ENCODE measurements at places on chromosomes 6 and 20.

DNA sequence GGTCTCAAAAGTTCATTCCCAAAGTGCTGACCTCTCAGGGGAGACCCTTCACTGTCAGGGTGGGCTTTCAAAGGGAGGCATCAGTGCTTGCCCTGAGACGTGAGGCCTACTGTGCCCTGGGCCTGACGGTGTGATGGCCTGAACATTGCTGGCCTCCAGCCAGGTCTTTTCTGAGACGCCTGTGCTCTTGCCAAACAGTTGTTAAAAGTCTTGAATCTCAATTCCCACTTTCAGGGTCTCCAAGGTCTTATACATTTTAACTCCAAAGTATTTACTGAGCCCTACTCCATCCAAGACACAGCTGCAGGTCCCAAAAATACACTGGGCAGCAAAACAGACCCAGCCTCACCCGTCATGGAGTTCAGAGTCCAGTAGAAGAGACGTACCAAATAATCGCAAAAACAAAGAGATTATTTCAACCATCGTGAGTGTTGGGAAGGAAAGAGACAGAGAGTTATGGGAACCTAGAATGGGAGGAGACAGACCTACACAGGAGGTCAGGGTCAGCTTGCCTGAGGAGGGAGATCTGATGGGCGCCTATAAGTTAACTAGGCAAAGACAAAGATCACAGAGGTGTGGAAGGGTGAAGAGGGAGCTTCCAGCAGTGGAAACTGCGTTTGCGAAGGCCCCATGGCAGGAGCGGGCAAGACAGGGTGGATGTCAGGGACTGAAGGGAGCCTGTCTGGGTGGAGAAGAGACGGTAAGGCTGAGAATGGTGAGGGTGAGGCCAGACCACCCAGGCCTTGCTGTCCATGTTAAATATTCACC lies 446.3 kb downstream of the PREX1 start:
- DNase-seq, result no peak

GRCh38 chr6:166578536-166579236 lies 7.8 kb downstream of the RAMACL start:
- DNase-seq, result no peak

DNA sequence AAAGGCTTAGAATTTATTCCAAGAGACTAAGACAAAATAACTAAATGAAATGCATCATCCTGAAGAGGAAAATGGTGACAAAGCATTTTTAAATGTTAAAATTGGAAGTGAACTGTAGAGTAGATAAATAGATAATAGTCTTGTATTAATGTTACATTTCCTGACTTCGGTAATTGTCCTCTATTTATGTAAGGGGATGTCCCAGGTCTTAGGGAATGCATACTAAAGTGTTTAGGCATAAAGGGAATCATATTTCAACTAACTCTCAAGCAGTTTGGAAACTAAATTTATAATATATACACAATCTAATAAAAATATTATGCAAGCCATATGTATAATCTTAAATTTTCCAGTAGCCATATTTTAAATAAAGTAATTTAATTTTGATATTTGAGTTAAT lies 159.3 kb downstream of the WDR27 start:
- no peak for DNase-seq

- peak; percentile 75 for DNase-seq
Observed at GRCh38 chr6:131250122-131250521, 114.9 kb downstream of the AKAP7 start.

- no peak for DNase-seq
Observed at GRCh38 chr6:34316431-34317171, 67.8 kb upstream of the SMIM29 start.

GRCh38 chr20:62774762-62775161 lies 21.5 kb upstream of the MRGBP start:
- no peak for DNase-seq

- DNase-seq, result no peak
Observed at GRCh38 chr6:99606656-99607415, at the start of gene PRDM13. TSS of gene PRDM13 (plus strand) at chr6:99606833. CDS start at chr6:99607035, 202 bp downstream.

DNA sequence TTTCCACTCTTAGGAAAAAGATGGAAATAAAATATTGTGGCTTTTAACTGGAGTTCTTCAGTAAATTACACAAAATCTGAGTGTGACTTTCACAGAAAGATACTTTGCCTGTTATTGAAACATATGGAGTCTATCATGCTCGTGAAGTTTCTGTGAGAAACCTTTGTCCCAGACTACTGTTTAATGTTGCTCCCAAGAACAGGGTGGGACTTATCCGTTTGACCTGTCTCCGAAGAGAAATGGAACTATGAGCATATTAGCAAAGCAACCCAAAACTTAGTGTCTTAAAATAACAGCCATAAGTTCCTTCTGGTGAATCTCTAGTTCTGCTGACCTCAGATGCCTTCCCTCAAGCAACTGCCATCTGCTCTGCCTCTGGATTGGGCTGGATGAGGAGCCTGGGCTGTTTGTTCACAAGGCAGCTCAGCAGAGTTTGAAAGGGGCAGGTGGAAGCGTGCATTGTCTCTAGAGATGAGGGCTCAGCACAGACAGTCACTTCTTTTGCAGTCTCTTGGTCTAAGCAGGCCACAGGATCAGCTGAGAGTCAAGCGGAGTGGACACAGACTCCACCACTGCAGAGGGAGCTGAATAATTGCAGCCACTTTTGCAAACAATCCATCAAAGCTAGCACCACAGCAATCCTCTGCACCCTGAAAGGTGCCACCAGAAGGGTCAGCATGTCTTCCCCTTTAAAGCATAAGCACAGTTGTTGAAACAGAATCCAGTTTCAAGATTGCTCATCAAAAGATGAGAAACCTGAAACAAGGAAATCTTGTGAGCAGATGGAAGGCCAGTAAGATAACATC lies 52.8 kb downstream of the MYB start:
- DNase-seq, result no peak

- DNase-seq, result no peak
Observed at GRCh38 chr20:1563598-1563997, 6.1 kb upstream of the SIRPD start.

- no peak for DNase-seq
Observed at GRCh38 chr6:34834789-34835518, 43.1 kb downstream of the BLTP3A start.

- DNase-seq, result no peak
Observed at GRCh38 chr6:63584125-63584514, 11.8 kb downstream of the LOC128125822 start.

- DNase-seq, result no peak
Observed at GRCh38 chr6:136960781-136961180, 38.7 kb downstream of the SLC35D3 start.

- no peak for DNase-seq
Observed at GRCh38 chr20:1949347-1950100, 44.3 kb downstream of the PDYN start.

DNA sequence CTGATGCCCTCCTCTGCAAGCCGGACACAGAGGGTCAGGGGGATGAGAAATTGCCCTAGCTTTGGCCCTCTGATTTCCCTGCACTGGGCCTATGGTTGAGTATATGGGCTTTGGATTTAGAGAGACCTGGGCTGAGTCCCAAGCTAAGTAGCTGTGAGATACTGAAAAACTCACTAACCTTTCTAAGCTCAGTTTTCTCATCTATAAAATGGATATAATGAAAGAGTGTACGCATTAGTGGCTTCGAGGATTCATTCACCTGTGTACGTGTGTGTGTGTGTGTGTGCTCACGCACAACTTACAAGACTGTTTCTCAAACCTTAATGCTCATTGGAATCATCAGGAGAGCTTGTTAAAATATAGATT lies 12.7 kb upstream of the RBPJL start:
- no peak for DNase-seq

DNA sequence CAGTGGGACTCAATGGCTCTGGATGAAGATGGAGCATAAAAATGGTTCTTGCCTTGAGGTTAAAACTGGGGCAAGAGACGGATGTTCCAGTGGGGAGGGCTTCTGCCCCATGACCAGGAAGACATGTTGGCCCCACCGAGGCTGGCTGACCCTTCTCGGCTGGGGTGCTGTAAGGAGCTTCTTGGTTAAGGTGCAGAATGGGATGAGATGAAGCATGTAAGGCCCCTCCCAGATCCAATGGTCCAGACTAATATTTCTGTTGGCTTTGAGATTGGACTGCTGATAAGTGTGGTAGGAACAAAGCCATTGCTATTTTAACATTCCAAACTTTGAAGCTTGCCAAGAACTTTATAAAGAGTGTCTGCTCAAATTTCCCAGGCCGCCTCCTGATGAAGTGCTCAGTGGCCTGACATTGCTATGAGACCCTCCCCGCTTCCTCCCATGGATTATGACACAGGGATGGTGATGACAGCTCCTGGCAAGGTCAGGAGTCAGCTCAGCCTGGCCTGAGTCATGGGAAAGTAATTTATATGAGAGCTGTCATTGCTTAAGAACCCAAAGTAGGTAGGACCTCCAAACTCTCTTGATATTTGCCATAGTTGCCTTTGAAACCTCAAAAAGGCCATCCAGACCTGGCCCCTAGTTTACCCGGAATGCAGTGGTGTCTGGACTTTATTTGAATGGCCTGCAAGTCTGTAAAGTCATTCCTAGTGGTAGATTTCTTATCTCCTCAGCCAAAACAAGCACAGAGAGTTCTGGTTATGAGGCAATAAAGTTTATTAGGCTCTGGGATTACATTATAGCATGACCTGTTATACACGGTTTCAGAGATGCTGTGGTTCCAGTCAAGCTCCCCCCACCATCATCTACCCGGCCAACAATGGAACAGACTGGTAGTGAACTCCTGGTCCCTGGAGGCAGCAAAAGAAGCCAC lies 55.2 kb downstream of the TGM2 start:
- peak; percentile 79 for DNase-seq

DNA sequence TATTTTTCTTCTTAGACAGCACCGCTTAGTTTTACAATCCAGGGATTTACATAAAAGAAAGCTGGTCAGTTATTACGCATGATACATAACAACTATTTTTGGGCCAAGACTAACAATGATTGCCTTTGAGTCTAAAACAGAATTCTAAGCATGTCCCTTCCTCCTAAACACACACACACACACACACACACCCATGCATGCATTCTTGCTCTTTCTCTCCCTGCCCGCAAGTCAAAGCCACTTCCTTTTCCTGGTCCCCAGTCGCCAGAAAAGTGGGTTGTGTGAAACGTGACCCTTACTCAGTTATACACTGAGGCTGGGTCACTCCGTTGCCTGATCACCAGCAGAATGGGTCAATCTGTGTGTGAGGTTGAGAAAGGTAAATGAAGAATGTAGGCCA lies 31.4 kb downstream of the FYN start:
- DNase-seq, result no peak

DNA sequence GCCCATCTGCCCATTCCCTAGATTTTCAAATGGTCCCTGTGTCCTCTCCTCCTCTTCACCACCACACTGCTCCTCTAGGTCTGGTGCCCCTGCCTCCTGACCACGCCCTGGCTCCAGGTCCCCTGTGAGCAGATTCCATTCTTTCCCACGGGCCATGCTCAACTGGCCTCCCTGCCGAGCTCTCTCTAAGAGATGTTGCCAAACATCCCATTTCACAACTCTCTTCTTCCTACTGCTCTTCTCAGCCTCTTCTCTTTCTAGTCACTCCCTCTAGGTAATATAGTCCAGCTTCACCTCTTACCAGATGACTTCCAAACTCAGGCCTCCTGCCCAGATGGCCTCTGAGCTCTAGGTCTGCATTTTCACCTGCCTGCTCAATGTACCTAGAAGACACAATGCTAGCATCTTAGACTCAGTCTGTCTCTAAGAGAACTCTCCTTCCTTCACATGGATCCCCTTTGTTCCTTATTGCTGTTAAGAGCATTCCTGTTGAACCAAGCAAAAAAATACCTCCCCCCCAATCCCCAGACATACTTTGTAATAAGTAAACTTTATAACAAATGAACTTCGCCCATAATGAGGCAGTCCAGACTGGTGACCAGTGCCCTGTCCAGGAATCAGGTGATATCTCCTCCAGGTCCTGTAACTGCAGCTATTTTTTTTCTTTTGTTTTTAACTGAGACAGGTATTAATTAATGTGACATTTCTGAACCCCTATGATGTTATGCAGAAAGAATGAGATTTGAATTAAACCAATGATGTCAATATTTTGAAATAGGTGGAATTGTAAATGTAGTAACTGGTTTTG lies 79.0 kb downstream of the LYRM4 start:
- DNase-seq, result no peak

DNA sequence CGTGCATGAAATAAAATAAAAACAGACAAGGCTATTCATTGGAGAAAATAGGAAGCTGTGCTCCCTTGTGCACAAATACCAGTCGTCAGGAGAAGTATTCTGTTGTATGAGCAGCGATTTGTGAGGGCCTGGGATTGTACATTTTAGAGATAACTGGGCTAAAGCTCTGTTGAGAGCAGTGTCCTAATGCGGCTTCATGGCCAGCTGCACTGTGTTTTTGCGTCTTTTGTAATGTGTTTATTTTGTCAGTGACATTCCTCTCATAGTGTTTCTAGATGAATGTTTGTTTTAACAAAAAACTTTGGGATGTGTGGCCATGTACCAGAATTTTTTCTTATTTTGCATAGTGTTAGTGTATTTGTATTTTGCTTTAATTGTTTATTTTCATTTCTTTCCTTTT lies 14.8 kb downstream of the ERMARD start:
- DNase-seq, result no peak

GRCh38 chr6:35091346-35092083 lies 49.6 kb downstream of the TCP11 start:
- DNase-seq, result no peak

GRCh38 chr6:83044091-83044768 lies 21.4 kb downstream of the UBE3D start:
- DNase-seq, result no peak

DNA sequence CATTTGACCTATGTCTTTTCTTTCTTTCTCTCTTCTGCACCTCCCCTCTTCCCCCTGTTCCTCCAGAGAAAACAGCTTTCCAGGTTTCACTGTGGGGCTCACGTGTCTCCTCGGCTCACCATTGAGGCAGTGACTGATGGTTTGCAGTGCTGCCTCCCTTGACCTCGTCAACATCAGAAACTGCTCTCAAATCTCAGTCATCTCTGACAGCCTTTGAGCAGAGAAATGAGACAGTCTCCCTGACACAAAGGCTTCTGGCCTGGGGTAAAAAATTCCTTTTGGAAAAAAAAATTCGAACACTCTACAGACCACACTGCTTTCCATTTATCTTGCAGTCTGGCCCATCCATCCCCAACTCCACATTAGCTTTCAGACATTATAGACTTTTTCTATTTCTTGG lies 450.0 kb downstream of the TFAP2B start:
- no peak for DNase-seq

- DNase-seq, result no peak
Observed at GRCh38 chr6:124524491-124525200, 437.6 kb upstream of the RNF217 start.

DNA sequence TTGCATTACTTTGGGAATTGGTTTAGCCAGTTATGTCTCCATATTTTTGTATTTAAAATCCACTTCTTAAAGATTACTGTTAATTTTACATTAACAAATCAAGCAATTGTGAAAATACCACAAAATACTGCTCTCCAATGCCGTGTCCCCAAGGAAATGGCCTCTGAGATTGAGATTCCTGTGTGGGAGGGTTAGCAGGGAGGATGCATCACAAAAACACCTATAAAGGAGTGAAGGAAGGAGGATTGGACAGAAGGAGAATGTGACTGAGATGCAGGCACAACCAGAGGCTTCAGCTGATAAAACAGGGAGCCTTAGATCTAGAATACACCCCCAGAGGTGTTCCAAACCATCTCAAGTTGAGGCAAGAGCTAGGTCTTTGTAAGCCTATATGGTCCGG lies 34.2 kb upstream of the NKAIN2 start:
- no peak for DNase-seq
